Central memory CD4-positive, alpha-beta T cell (primary cell): ENCODE measurements at places on chromosomes 12 and 14.

GRCh38 chr12:94558612-94559011, 91.7 kb downstream of the TMCC3 start:
- DNase-seq, result no peak

GRCh38 chr12:91104812-91105466, 6.4 kb downstream of the LUM start:
- DNase-seq, result no peak

DNA sequence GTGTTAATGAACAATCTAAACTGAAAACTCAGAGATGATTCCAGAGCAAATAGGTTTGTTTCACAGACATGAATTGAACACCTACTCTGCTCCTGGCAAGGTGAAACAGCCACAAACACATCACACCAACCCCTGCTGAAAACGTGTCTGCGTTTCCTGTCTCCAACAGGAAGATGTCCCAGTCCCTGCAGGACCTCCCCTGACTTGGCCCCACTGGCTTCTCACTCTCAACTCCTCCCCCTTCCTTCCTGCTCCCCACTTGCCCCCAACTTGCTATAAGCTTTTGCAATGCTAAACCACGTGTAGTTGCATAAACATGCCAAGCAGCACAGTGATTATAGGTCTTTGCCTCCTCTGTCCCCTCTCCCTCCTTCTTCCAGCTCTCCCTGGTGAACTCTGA, 567.6 kb downstream of the BCL11B start:
- DNase-seq, result peak; percentile 35

DNA sequence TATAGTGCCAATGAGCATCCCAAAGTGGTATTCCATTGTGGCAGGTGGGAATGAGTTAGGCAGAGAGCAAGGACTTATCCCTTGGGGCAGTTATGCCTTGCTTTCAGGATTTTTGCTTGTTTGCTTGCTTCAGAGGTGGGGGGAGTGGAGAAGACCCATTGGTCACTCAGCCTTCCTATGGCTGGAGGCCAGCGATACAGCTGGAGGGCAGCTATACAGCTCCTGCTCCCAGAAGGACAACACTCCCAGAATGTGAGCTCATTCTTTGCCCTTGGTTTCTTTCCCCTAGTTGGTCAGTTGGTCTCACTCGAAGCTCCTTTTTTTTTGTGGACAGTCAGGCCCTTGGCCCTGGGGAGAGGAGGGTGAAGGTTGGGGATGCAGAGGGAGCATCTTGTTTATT, 14.5 kb downstream of the KRT83 start:
- no peak for DNase-seq

- no peak for DNase-seq
Observed at GRCh38 chr12:86186449-86186848, 69.7 kb downstream of the MGAT4C start.

- no peak for DNase-seq
Observed at GRCh38 chr12:20527417-20528163, 159.3 kb downstream of the PDE3A start.

GRCh38 chr14:63486738-63487137, 56.4 kb downstream of the PPP2R5E start:
- no peak for DNase-seq

DNA sequence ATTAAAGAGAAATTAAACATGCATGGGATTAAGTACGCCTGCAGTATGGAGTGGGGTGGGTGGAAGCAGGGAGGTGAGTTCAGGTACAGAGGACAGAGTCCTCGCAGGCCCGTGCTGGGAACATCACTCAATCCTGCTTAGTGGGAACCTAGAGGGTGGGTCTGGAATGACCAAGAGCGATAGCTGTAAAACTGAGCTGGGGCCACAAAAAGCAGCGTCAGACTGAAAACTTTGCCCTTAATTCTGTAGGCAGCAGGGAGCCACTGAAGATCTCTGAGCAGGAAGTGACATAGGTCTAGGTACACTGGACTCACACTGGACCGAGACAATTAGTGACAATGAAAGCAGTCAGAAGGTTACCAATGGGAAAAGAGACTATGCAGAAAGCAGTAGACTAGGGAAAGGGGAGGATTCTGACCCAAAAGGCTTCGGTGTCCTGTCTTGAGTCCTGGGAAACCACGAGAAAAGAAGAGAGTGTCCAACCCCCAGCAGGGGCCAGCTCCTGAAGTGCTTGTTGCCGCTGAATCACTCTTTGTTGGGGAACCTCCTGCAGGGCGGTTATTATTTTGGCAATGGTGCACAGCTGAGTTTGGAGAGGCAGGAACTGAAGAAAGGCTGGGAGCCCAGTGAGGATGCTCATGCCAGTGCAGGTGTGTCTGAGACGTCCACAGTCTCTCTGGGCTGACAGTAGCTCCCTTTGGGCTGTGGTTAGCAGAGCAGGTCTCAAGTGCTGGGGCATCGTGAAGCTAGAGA, 97.4 kb downstream of the PLXNC1 start:
- no peak for DNase-seq

DNA sequence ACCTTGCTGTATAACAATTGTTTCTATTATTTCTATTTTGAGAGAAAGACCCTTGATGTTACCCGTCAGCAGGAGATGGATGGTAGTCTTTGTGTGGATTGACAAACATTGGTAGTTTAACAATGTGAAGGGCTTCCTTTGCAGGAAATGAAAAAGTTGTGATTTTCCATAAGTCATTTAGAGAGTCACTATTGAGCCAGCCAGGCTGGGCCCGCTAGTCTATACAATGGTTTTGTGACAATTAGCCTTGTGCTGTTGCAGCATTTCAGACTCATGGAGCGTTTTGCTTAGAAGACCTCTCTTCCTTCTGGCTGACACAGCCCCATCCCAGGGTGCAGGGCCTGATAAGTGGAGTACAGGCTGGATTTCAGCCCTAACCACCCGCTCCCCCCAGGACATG, 18.3 kb upstream of the SLC38A2 start:
- no peak for DNase-seq

DNA sequence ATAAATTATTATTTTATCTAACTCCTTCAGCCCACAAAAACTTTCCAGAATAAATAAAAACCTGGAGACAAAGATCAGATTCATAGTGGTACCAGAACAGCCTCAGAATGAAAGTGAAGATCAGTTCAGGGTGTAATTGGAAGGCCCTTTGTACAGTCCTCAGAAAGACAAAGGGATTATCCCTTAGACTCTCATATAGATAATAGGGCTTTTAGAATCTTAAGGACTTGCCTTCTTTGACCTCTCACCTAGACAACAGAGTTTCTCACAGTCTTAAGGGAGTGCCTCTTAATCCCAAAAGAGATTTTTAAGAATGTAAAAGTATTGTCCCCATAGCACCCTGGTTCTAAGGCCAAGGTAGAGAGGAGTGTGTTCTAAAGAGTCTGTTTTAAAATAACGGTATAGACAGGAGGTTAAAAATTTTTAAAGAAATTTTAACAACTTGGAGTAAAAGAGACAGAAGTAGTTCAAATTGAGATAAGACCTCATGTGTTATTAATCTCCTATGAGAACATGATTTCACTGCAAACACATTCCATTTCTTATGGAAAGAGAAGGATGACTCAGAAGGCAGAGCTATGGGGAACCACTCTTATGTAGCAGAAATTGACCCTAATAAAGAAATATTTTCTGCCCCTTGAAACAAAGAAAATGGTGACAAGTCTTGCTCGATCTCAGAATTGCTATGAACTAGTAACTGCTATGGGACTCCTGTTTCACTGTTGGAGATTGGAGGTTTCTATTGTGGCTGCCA, 24.2 kb upstream of the NOVA1 start:
- DNase-seq, result no peak

GRCh38 chr12:95099270-95099790, 25.9 kb upstream of the NR2C1 start:
- DNase-seq, result no peak

DNA sequence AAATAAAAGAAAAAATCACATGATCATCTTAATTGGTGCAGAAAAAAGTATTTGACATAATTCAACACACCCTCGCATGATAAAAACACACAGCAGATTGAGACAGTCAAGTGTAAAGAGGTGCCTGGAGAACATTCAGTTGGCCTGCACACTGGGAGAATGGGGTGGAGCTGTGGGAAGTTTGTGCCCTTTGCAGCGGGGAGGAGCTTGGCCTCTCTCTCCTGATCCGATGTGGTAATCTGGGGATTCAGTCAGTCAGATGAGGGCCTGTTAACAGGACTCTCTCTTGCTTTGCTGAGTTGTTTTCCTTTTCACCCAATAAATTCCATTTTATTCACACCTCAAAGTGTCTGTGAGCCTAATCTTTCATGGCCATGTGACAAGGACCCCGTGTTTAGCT, 5.9 kb downstream of the SERPINA6 start:
- no peak for DNase-seq

- DNase-seq, result no peak
Observed at GRCh38 chr12:115583591-115583990, 693.9 kb downstream of the MED13L start.

DNA sequence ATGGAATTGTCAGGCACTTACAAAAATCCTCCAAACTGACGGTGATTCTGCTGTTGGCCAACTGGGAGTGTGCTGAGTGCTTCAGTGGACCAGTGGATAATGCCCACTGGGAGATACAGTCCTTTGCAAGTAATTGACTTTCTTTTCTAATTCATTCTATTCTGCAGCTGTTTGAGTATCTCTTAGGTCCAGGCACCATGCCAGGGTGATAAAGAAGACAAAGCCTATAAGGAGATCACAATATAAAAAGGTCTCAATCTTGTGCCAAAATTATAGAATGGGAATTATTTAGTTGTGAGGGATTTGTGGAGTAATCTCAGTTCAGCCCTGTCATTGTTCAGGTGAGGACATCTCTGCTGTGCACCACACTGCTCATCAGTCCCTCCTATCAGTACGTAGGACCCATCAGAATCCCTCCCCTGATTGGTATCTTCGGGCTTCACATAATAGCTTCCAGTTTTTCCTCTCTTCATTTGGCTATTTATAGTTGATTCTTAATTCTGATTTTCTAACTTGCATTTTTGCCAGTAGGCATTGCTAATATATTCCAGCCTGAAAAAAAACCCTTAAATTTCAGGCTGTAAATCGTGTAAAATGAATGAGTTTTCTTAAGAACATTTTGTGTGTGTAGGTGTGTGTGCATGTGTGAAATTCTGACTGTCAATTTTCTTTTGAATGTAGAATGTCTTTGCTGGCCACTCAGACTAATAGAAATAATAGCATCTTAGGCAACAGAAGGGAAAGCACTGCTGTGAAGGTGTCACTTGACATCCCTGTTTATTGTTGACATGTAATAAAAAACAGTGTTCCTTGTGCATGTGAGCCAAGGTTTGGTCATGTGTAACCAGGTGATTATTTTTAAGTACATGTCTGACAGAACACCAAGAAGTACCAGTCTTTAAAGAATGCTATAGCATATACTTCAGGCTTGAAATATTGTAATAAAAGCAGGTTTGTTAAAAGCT, 457.6 kb upstream of the RGS6 start:
- no peak for DNase-seq

- DNase-seq, result no peak
Observed at GRCh38 chr12:81203671-81204204, 125.9 kb downstream of the ACSS3 start.

- DNase-seq, result no peak
Observed at GRCh38 chr14:52042371-52043289, 26.2 kb downstream of the NID2 start.

- DNase-seq, result no peak
Observed at GRCh38 chr12:83841620-83842019, 1071.0 kb downstream of the SLC6A15 start.
